GM18507 (cell line): ENCODE measurements at places on chromosomes 1 and 21.
A peak's percentile ranks its signal among the peaks of the same experiment; 100 is the strongest.

- no peak for DNase-seq
These were observed 19.5 kb downstream of the USP25 start for GRCh38 chr21:15749082-15749860.

GRCh38 chr1:145959333-145959732, 1.5 kb upstream of the LIX1L start:
- no peak for DNase-seq

DNA sequence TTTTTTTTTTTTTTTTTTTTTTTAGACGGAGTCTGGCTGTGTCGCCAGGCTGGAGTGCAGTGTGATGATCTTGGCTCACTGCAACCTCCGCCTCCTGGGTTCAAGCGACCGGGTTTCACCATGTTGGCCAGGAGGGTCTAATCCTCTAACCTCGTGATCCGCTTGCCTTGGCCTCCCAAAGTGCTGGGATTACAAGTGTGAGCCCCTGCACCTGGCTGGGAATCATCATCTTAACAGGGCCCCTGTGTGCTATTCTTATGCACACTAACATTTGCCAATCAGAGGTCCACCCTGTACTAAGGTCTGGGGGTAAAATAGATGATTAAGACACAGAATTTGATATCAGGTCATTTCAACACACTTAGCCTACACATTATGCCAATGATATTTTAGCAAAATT, 278.7 kb upstream of the CHRM3 start:
- DNase-seq, result no peak

GRCh38 chr1:236275586-236275985, 6.2 kb downstream of the ERO1B start:
- no peak for DNase-seq

DNA sequence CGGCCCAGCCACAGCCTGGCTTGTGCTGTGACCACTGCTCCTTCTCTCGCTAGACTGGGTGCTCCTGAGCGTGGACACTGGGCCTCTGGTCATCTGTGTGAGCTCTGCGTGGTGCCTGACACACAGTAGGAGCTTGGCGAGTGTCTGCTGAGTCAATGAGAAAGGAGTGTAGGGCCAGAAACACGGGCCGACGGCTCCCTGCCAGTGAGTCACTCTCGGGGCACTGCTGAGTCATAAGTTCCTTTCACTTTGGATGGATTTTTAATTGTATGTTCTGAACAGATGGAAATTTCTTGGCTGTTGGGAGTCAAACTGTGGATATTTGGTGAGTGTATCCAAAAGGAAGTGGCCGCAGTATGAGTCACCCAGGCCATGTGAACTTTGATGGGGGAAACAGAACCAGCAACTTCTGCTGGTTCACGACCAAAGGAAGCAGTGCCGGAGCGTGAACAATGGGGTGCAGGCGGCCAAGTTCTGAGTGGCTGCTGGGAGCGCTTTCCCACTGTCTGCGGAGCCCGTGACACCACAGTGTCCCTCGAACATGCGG, 41.0 kb upstream of the COL18A1 start:
- peak; percentile 39 for DNase-seq

DNA sequence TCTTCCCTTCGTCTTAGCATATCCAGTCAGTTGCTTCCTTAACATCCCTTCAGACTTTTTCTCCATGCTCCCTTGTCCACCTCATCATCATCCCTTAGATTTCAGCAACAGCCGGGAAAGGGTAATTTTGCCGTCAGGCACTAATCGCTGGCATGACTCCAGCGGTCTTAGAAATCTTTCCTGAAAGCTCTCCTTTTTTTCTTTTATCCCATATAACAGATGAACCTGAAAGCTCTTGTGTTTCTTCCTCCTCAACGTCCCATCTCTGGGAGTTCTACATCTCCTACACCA, 10.4 kb upstream of the BOLA1 start:
- no peak for DNase-seq

DNA sequence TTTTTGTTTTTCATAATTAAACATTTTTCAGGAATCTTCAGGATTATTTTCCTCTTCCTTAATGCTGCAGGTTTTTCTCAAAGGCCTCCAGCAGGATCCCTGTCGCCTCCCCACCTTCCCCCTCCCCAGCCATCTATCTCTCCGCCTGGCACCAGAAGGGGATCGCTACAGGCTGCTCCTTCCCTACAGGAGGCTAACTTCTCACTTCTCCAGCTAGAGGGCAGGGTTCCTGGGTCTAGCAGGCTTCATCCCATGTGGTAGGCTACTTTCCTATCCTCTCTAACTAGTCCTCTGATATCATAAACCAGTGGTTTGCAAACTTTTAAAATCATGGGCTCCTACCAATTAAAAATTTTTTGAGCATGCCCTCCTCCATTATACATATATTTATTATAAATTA, 104.1 kb downstream of the KCNN3 start:
- DNase-seq, result no peak

GRCh38 chr1:62309906-62310305, 9.3 kb downstream of the KANK4 start:
- DNase-seq, result no peak

DNA sequence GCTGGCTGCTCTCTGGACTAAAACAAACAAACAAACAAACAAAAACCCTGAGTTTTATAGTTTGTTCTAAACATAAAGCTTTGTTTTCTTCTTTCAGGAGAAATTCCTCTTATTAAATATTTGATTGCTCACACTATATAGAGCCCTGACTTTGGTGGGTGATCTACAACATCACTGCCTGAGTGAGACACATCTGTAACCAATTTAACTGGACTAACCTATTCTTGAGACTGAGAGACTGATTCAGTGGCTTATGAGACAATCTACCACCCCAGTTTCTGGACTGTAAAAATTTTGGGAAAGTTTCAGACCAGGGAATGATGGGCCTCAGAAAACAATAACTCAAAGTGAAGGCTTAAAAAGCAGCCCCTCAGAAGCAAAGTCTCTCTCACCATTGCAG, 537.0 kb downstream of the NEGR1 start:
- DNase-seq, result no peak

DNA sequence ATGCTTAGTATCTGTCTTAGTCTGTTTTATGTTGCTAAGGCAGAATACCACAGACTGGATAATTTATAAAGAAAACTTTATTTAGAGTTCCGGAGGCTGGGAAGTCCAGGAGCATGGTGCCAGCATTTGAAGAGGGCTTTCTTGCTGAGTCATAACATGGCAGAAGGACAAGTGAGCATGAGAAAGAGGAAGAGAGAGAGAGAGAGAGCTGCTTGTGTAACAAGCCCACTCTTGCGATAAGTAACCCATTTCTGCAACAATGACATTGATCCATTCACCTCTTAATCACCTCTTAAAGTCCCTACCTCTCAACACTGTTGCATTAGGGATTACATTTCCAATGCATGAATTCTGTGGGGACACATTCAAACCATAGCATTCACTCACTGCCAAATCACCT, 11.7 kb upstream of the MYOCOS start:
- no peak for DNase-seq

DNA sequence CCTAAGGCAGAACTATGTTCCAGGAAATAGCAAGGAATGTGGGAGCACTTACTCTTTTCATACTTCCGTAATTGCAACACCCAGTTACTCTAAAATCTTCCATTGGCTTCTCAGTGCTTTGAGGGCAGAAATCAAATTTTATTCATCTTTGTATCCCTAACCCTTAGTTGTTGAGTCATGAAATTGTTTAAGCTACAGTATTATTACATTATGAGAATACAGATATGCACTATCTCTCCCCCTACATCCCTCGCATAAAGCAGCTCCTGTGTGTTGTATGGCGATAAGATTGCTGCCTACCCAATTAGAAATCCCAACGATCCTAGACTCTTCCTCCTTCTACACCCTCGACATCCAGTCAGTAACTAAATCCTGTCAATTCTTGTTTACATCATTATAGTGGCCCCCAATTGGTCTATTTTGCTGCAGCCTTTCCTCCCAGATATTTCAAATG, 2.6 kb downstream of the AIDA start:
- no peak for DNase-seq
